Stimulated activated CD4-positive, alpha-beta T cell treated with anti-CD3 and anti-CD28 coated beads, Interleukin-1b, Interleukin-23, amount 100 ng/mL, for 4 hours (primary cell): ENCODE measurements at places on chromosomes 7 and 10.

GRCh38 chr10:33556620-33557019 is 222.2 kb upstream of the NRP1 start:
- no peak for DNase-seq

GRCh38 chr10:24495666-24496460 is 227.8 kb downstream of the ARHGAP21 start:
- DNase-seq: no peak

- DNase-seq: no peak
Observed at GRCh38 chr10:103876155-103876554, 20.8 kb upstream of the SH3PXD2A start.

DNA sequence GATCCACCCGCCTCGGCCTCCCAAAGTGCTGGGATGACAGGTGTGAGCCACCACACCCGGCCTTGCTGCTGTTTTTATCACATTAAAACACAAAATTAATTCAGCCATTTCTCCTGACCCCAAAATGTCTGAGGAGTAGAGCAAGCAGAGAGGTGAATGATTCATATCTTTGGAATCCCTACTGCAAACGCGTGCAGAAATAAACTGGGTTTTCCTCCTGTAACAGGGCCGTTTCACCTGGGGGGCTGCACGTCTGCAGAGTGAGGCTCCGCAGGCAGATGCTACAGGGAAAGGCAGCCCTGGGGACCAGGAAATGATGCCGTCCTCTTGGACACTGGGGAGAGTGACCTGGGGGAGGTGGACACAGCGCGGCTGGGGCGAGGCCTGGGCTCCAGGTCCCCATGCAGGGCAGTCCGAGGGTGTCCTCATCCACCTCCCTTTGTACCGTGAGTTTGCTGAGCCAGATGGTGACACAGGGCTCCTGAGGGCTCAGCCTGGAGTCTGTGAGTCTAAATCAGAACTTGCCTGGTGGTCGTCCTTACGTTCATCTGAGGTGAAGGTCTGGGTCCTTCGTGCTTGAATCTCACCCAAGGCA is 41.9 kb downstream of the PDGFA start:
- DNase-seq: no peak

DNA sequence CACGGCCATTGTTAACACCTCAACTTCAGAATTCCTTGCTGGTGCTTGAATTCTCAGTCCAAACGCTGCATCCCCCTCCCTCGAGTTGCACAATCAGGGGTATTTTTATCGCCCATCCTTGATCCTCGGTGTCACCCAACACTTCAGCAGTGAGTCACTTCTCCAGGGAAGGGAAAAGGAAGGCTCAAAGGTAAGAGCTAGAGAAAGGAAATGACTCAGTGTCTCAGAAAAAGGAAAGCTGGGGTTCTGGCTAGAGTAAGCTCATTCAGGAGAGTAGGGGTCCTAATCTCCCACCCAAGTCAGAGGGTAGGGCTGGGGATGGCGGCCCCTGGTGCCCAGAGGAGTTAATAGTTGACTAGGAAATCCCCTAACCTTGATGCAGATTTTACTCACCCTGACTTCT is 39.8 kb upstream of the TRIM8 start:
- DNase-seq: no peak

GRCh38 chr7:104415700-104416099 is 87.3 kb downstream of the LHFPL3 start:
- no peak for DNase-seq

- no peak for DNase-seq
Observed at GRCh38 chr7:129385116-129385515, 49.1 kb upstream of the STRIP2 start.

GRCh38 chr10:48523212-48523819 is 81.6 kb downstream of the ARHGAP22 start:
- no peak for DNase-seq

GRCh38 chr7:33336820-33337219 is 207.5 kb downstream of the BBS9 start:
- no peak for DNase-seq

DNA sequence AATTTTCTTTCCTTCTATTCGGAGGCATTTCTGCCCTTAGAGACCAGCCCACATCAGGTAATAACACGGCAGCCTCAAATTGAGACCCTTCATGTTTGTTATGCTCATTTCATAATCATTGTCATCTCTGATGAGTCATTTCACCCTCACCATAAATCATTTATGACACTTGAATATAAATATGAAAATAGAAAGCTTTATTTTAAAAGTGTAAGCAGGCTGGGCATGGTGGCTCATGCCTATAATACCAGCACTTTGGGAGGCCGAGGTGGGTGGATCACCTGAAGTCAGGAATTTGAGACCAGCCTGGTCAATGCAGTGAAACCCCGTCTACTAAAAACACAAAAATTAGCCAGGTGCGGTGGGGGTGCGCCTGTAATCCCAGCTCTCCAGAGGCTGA is 57.4 kb upstream of the EGFR start:
- no peak for DNase-seq

DNA sequence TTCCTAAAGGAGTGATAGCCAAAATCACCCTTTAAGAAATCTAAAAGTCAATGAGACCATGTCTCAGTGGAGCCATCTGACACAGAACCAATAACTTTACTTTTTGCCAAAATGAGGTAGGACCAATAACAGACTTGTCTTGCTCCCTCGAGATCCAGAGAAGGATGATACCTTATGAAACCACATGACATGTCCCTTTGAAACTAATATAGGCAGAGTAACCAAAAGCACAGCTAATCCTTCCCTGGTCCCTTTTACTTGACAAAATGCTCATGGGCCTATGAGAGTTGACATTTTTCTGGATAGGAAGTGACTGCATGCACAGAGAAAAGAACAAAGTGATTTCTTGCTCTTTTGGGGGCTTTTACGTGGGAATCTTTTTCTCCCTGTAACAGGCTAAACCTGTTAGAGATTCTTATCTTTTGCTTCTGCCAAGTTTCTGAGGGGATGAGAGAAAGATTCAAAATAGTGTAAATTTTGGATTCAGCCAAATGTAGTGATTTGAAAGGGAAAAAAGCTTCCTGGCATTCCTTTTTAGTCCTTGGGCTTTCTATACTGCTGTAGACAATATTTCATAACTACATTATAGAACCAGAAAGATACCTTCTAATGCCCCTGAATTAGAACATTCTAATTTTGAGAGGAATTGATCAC is 87.6 kb downstream of the ARMH3 start:
- no peak for DNase-seq

GRCh38 chr10:8114741-8115617 is 60.5 kb downstream of the GATA3 start:
- DNase-seq: no peak

DNA sequence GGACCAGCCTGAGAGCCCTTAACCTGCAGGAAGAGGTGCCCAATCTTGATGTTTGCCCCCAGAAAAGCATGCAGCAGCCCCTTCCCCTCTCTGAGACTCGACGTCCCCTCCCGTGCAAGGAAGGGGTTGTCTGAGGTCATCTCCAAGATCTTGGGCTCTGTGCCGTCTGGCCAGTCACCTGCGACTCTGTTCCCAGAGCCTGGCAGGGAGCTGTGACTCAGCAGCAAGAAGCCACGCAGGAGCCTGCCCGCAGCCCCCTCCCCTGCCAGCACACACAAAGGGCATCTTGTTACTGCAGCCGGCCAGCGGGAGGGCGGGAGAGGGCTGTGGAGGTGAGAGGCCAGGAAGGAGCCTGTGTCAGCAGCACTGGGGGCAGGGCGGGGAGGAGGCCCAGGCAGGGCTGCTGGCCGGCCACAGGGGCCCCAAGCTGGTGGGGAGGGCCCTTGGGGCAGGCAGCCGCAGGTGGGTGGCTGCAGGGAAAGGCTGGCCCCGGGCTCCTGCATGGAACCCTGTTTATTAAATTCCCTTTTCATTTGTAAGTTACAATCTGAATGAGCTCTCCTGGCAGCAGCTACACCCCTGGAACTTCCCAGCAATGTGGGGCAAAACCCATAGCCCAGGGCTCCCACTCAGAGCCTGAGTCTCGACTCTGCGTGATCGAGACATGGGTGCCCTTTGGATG is 103.7 kb upstream of the ZMIZ1 start:
- no peak for DNase-seq
